ENCODE measurements at places on chromosomes 11 and 22. TPM values are rescaled to one million over a fixed set of nuclear protein-coding genes. Genes with fewer than 3 reads are reported as not detected.

The OR51E2 gene
- not detected for total RNA-seq

The POTEH gene
- total RNA-seq = not detected

The SCGB1A1 gene
- total RNA-seq = not detected

The MPEG1 gene
- total RNA-seq = not detected

The SMIM35 gene
- not detected for total RNA-seq

The KRTAP5-8 gene
- not detected for total RNA-seq

The KRTAP5-2 gene
- not detected for total RNA-seq

The RCOR2 gene
- total RNA-seq = 0.07 TPM

The MISFA gene
- not detected for total RNA-seq

The GNAZ gene
- 0.47 TPM for total RNA-seq

The CYTH4 gene
- 0.40 TPM for total RNA-seq

The MMP27 gene
- total RNA-seq = not detected

The MFRP gene
- 0.07 TPM for total RNA-seq

The TP53I11 gene
- 33.1 TPM for total RNA-seq

The HDHD5 gene
- 39.6 TPM for total RNA-seq

The MUS81 gene
- 40.1 TPM for total RNA-seq

The PSMD13 gene
- 227 TPM for total RNA-seq

The H19 gene
- total RNA-seq = 6.5 TPM

The MS4A6E gene
- not detected for total RNA-seq

The ART1 gene
- total RNA-seq = not detected

The IGSF9B gene
- total RNA-seq = not detected

The OR10G4 gene
- not detected for total RNA-seq

The ZNF214 gene
- total RNA-seq = not detected
